ENCODE measurements at places on chromosomes 5 and 9.

- no peak overlapping the region for H3K27ac ChIP-seq
- H3K36me3 ChIP-seq, result peaks cover 2% of the 10 kb centered on the region
- H3K4me1 ChIP-seq, result peaks cover 12% of the 10 kb centered on the region
- no peak overlapping the region for H3K4me3 ChIP-seq
Measured at GRCh38 chr5:158381614-158382160, 522.7 kb upstream of the CLINT1 start.

GRCh38 chr9:129511285-129511900, 109.5 kb downstream of the C9orf50 start:
- no peak overlapping the region for H3K4me3 ChIP-seq
- DNase-seq, result no peak
- H3K27ac ChIP-seq, result no peak overlapping the region
- peaks cover 13% of the 10 kb centered on the region for H3K36me3 ChIP-seq

DNA sequence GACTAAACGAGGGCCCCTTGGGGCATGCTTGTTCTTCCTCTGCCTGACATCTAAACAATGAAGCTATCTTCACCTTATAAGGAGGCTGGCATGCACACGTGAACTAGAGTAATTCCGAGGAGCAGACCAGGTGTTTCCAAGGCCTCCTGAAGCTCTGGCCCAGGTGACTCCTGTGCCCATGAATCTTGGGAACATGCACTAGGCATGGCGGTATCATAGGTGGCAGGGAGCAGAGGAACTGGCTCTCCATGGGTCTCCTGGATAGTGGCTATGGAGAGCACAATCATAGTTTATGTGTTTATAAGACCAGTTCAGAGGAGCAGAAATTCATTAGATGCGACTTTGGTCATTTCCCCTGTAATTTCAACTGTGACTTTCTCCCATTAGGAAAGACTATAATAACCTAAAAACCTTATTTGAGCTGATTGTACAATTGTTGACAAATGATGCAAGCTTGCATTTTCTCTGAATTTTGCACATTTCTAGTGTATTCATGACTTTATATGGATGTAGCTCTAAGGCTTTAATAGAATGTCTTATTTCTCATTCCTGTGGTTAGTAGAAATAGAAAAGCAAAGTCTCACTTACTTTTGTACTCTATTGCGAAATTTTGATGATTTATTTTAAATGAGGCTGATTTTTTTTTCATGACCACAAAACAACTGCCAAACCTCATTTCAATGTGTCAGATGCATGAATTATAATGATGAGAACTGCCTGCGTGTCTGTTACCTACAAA, 135.3 kb upstream of the RPS23 start:
- no peaks in the 10 kb centered on the region for H3K27me3 ChIP-seq
- no peak overlapping the region for H3K27ac ChIP-seq
- no peaks in the 10 kb centered on the region for H3K36me3 ChIP-seq

GRCh38 chr9:21028466-21028865, 3.0 kb downstream of the HACD4 start:
- H3K27ac ChIP-seq, result no peak overlapping the region
- no peak for DNase-seq
- no peaks in the 10 kb centered on the region for H3K36me3 ChIP-seq
- H3K4me1 ChIP-seq, result peaks cover 16% of the 10 kb centered on the region
- no peak overlapping the region for H3K4me3 ChIP-seq

GRCh38 chr5:32812399-32812798, 101.3 kb downstream of the NPR3 start:
- H3K27ac ChIP-seq, result no peak overlapping the region
- no peak for DNase-seq
- no peaks in the 10 kb centered on the region for H3K27me3 ChIP-seq
- no peaks in the 10 kb centered on the region for H3K36me3 ChIP-seq

All from activated T-cell treated with anti-CD3 and anti-CD28 coated beads, Interleukin-2, amount 50 U/mL, for 72 hours (primary cell).